IPS-NIHi11 (cell line): ENCODE measurements at places on chromosomes 12 and 14.

DNA sequence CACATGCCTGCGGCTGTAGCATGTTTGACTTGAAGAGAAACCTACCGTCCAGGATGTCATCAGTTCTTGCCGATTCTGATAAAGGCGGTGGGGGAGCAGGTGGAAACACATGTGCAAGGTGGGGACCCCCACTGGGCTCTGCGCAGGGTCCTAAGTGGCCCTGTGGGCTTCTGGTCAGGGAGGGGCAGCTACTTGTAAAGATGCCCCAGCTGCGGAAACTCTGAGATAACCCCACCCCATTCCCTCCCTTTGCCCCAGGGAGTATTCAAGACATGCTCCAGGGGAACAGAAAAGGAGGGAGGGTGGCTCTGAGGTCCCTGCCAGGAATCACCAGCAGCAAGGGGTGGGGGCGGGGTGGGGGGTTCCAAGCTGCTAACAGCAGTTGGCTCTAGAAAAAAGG is 67.6 kb downstream of the PIWIL1 start:
- no peak for DNase-seq

GRCh38 chr12:4107436-4107878 is 166.1 kb upstream of the CCND2 start:
- peak; percentile 65 for DNase-seq

DNA sequence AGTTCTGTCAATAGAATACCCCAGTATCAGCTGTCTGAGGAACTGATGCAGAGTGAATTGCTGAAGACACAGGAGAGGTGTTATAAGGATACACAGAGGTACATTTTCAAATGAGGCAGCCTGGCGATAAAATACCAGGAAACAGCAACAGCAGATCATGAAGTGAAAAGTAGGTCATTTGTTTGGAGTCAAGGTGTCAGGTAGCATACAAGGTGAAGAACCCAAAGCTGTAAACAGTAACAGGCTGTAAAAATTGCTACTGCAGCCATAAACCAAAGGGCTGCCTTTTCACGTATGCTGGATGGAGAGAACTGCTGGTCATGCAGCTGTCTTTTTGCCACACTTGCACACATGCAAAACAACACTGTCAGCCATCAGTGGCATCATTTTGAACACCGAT is 9.3 kb upstream of the TWF1 start:
- no peak for DNase-seq

DNA sequence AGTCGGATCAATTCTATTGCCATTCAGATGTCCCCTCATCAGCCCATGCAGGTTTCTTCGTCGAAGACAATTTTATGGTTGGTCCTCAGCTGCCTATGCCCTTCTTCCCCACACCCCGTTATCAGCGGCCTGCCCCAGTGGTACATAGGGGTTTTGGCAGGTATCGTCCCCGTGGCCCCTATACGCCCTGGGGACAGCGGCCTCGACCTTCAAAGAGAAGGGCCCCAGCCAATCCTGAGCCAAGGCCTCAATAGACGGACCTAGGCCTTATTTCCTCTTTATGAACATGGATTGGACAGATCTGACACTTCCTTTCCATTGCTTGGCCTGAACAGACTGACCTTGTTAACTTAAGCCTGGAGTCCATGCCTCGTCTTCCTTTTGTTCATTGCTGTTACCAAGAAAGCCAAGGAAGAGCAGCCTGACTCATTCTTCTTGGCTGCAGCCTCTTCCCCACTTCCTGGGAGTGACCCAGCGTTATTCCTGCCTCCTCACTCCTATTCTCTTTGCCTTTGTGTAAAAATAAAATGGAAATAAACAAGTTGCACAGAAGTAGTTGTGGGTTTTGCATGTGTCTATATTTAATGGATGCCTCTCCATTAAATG is 156.5 kb upstream of the AMIGO2 start:
- DNase-seq = no peak

DNA sequence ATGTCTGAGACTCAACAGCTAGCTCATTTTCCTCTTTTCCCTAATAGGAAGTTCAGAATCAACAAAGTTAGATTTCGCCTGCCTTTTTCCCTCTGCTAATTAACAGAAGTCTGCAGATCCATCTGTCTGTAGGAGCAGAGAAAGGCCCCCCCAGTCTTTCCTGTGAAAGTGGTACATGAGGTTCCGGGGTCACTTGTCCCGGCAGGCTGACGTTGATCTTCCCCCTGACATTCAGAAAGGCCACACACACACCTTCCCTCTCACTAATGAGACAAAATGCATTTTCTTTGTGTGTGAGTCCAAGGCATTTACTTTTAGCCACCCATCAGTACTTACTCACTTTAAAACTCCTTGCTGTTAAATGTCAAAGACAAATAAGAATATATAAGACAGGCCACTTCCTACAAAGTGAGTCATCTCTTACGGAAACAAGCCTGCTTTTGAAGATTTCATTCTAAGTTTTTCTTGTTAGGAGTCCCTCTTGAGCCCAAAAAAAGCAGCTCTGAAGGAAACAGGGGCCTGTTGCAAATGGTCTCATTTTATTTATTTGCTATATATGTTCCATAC is 138.7 kb downstream of the TTC7B start:
- DNase-seq = no peak

DNA sequence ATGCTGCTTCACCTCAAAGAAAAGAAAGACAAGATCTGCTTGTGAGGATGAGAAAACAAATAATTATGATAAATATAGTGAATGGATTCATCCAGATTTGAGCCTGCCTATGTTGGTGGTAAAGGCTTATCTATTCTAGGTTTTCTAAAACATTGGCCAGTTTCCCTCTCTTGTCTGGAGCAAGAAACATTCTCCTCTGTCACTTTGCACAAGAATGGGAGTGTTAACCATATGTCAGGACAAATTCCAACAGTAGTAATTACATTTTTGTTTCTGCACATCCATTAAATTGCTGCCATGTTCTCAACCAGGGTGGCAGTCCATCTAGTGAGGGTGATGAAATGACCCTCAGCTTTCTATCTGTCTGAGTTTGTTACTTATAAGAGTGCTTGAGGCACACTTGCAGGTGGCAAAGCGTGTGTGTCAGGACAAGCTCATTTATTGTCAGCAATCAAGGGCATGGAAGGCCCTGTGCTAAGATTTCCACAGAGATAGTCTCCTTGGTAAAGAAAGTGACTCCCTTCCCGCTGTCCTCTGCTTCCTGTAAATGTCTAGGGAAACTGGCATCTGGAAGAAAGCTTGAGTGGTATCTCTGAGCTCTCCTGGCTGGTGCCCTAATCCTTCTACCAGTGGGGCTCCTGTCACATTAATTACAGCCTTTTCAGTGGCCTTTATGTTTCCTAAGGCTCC is 502.1 kb upstream of the FLRT2 start:
- DNase-seq = no peak

- DNase-seq = no peak
These were observed 91.1 kb downstream of the SCARB1 start for GRCh38 chr12:124772289-124773170.

- no peak for DNase-seq
These were observed 208.3 kb downstream of the EXOC5 start for GRCh38 chr14:57060276-57060955.

DNA sequence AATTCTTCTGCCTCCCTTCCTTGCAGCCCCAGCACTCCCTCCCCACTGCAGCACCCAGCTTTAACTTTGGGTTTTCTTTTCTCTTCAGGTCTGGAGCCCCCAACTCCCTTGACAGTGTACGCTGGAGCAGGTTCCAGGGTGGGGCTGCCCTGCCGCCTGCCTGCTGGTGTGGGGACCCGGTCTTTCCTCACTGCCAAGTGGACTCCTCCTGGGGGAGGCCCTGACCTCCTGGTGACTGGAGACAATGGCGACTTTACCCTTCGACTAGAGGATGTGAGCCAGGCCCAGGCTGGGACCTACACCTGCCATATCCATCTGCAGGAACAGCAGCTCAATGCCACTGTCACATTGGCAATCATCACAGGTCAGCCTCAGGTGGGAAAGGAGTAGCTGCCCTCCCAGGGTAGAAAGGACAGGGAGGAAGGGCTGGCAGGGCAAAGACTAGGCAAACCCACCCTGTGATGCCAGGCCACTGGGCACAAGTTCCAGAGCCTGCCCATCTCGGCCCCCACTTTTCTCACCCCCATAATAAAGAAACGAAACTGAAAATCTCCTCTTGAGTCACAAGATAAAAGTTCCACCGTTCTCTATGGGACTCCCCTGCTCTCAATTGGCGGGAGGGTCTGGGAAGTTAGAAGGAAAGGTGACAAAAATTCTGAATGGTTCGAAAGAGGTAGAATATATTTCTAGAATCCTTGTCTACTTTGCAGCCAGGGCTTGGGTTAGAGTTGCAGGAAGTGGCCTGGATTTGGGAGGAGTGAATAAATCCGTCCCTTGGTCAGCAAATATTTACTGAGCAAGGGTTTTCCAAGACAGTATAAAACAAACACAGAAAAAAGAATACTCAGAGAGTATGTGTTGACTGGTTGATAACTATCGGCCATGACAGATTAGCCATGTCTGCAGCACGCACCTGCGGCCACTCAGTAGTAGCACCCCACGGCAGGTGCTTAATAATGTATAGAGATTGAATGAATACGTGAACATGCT is 3.2 kb downstream of the LAG3 start:
- no peak for DNase-seq

GRCh38 chr12:75982169-75982564 is 49.4 kb downstream of the PHLDA1 start:
- DNase-seq = no peak

DNA sequence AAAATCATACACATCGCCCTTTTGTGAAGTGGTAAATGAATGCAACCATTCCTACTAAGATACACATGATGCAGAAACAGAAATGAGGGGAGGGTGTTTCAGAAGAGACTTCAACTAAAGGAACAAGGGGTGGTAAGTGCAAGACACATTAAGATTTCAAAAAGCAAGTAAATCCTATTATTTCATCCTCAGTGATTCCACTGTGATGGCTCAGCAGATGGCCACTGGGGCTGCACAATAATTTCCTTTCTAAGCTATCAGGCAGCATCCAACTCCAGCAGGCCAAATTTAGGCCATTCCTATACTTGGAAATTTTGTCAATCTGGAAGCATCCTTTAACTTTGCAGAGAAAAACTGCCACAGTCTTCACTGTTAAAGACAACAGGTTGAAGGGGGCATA is 272.4 kb downstream of the NELL2 start:
- no peak for DNase-seq

GRCh38 chr14:28020112-28020511 is 746.5 kb upstream of the FOXG1 start:
- DNase-seq = no peak
